Effector memory CD4-positive, alpha-beta T cell (primary cell): ENCODE measurements at places on chromosomes 2 and 18.

GRCh38 chr2:148342086-148342485, 302.5 kb upstream of the EPC2 start:
- no peak for DNase-seq

- no peak for DNase-seq
Observed at GRCh38 chr18:55439056-55439455, 148.9 kb downstream of the TCF4 start.

DNA sequence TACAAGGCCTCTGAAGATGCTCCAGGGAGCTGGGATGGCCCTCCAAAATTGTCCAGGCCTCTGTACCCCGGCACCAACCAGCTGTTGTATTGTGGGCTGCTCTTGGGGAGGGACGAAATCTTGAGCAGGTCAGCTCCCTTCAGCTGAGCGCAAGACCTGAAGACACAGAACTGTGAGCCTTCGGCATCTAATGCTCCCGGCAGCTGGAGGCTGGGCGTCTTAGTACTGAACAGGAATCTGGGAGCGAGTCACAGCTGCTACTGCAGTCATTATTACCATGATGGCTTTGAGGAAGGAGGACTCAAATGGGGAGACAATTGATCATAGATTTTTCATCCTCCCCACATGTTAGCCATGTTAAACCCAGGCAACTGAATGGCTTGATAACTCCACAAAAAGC, 83.0 kb upstream of the LTBP1 start:
- no peak for DNase-seq

GRCh38 chr18:5995626-5996025, 100.3 kb upstream of the TMEM200C start:
- no peak for DNase-seq

DNA sequence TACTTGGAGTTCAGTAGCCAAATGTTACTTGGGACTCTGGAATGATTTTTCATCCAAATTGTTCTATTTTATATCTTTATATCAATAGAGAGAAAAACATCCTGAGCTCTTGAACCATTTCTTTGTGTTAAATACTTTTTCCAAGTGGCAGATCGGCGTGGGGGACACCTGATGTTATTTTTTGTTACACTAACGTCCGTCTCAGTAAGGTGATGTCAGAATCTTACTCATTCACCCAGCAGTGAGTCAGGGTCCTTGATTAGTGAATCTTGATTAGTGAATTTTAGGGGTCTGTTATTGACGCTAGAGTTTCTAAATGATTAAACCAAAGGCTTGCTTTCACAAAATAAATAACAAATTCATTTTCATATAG, 1.7 kb downstream of the MIB1 start:
- no peak for DNase-seq

DNA sequence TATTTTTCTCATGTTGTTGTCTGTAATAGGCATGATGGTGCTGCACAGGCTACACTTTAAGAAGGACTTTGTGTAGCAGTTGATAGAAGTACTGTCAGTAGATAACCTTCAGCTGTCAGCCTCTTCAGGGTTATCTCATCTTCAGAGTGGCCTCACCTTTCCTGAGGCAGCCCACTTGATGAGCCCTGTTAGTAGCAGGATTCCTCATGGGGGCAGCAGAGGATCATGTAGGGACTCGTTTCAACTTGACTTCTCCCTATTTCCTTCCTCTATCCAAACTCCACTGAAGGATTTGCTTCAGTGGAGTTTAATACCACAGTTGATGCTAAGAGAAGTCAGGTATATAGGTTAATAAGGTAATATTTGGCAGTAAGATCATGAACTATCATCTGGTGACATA, 530.3 kb upstream of the FSIP2 start:
- no peak for DNase-seq

DNA sequence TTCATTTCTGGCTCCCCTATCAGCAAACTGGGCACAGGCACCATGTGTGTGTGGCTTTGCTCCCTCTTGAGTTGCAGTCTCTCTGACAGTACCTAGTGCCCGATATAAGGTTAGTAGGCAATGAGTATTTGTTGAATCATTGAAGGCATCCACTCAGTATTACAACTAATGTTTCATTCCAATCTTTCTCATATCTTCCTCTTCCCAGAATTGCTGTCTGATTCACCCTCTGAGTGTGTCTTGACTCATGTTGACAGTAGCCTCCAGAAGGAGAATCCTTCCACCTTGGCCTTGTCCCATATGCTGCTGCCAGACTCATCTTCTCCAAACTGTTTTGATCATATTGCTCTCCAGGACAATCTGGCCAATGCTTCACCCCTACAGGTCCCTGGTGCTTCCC, 202.5 kb downstream of the LRRTM1 start:
- DNase-seq: no peak

DNA sequence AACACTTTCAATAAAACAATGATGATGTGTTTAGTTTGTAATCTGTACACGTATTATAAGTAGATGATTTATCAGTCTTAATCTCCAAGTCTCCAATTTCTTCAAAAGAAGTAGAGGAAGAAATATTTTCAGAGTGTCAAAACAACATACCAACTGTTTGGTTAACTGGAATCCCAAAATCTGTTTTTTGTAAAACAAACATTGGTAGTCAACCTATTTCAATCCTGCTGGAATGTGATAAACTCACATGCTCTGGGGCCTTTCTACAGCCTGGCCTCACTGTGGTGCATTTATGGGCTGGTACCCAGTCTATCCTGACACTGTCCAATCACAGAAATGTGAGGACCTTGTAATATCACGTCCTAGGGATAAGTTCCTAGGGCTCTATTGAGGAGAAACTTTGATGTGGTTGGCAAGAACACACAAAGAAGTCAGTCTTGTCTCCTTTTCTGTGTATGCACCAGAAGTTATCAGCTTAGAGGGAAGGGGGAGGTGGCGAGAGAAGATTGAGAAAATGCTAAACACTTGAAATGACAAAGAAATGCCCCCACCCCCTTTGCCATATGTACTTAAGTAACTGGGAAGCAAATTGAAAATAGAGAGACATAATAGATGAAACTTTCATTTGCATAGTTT, 47.2 kb downstream of the PRKRA start:
- DNase-seq: no peak

GRCh38 chr2:236167297-236168109, 683 bp downstream of the GBX2 start:
- no peak for DNase-seq

DNA sequence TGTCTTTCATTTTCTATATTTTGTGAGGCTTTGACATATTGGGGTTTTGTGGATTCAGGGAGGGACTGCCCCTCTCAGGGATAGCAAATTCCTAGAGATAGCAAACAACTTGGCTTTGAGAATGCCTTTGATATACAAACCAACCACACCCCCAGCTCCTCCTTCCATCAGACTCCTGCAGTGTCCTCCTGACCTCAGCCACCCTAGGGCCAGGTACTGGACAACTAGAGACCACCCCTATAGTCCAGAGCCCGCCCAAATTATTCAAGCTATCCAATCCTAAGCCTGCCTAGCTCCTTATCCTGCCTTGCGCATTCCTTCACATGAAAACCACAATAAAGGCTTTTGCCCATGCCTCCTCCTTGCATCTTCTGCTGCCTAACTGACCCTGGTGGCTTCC, 22.9 kb upstream of the STAM2 start:
- no peak for DNase-seq

GRCh38 chr2:10398496-10398895, 49.6 kb downstream of the ODC1 start:
- no peak for DNase-seq

DNA sequence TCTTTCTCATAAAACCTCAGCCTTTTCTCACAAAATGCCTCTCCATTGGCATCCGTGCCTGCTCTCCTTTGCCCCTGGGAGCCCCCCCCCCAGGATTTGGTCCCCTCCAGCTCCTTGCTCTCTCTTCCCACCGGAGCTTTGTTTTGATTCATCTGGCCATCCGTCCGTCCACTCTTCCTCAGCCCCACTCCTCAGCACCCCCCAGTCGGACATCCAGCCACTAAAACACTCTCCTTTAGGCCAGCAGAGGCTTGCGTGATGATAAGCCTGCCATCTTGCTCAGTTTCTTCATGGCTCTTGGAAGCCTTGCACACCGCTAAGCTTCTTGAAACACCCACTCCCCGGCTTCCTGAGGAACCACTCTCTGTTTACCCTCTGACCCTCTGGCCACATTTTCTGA, 31.5 kb upstream of the GNAL start:
- DNase-seq: no peak

- DNase-seq: no peak
Observed at GRCh38 chr2:181396256-181397123, 60.7 kb upstream of the ITGA4 start.
